ENCODE measurements at places on chromosomes 11 and 22.

- no peak for DNase-seq
Measured at GRCh38 chr11:60875366-60876167, 8.2 kb downstream of the ZP1 start.

- no peak for DNase-seq
Measured at GRCh38 chr11:120205596-120206161, 5.2 kb upstream of the OAF start.

DNA sequence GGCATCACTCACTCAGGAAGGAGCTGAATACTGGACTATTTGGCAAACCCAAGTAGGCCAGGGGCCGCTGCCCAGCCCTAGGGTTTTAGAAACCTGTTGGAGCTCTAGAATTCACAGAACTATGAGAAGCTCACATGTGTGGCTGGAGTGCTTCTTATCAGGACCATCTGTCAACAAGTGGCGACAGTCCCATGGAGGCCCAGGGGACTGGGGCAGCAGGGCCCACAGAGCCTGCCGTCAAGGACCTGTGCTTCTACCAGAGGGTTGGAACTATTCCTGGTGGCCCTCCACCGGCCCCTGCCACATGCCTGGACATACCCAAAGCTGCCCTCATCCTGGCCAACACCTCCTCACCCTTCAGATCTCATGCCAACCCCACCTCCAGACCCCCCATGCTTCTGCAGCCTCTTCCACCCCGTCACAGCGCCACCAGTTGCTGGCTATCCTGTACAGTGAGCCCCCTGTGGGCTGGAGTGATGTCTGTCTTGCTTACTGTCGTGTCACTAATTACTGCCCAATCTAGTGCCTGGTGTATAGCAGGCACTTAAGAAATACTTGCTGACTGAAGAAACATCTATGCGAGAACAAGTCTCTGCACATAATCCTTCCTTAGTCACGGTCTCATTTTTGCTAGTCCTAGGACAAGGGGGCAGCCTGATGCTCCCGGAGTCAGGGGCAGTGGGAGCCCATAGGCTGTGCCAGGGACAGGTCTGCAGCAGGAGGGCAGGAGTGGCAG, 27.2 kb upstream of the RASL10A start:
- DNase-seq: no peak

- DNase-seq: no peak
Measured at GRCh38 chr11:134861490-134862104, 449.6 kb upstream of the B3GAT1 start.

DNA sequence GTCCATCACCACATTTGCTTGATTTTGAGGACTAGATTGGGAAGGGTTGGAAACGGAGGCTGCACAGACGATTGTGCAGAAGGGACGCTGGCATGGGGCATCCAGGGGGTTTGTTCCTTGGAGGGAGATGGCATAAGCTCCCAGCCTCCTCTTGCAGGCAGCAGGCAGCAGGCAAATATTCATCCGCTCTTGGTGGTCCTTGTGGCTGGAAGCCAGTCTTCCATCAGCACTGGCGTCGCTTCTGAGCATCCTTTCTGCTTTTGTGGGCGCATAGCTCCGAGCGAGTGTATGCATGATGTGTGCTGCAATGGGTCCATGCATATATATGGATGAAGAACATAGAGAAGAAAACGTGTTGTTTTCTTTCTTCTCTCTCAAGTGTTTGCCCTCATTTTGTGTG, 166.1 kb upstream of the NTM start:
- no peak for DNase-seq
